ENCODE measurements at places on chromosomes 7 and 10. TPM values are rescaled to one million over a fixed set of nuclear protein-coding genes. Genes with fewer than 3 reads are reported as not detected.

Gene AHR
- total RNA-seq = 10.3 TPM

Gene ITGB8
- total RNA-seq = 0.73 TPM

Gene NRCAM
- 135 TPM for total RNA-seq

Gene NAT16
- total RNA-seq = 0.12 TPM

Gene CAMK2B
- total RNA-seq = 0.16 TPM

Gene MRPS17
- total RNA-seq = 25.5 TPM

Gene CACNB2
- not detected for total RNA-seq

Gene CLRN3
- 0.07 TPM for total RNA-seq

Gene MINDY3
- total RNA-seq = 15.0 TPM

Data from A549 treated with dexamethasone at 1 μM for 4 hours (cell line).